ENCODE measurements at places on chromosomes 12 and 14. TPM values are rescaled to one million over a fixed set of nuclear protein-coding genes. Genes with fewer than 3 reads are reported as not detected.

DNA sequence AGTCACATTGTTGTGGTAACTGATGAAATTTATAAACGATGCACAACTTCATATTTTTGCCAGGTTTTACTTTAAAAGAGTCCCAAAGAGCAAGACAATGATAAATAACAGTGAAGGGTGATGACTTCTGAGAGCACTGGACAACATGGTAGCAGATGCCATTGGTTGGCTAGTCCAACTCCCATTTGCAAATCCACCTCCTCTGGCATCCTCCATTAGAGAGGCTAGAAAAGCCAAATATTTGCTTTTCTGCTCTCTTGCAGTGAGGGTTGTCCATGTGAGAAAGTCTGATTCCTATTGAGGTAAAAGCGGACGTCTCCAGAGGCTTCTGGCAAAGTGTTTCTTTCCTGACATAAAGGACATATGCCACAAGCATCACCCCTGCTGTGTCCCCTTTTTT lies 89.6 kb upstream of the BMP4 start:
- DNase-seq, result no peak

DNA sequence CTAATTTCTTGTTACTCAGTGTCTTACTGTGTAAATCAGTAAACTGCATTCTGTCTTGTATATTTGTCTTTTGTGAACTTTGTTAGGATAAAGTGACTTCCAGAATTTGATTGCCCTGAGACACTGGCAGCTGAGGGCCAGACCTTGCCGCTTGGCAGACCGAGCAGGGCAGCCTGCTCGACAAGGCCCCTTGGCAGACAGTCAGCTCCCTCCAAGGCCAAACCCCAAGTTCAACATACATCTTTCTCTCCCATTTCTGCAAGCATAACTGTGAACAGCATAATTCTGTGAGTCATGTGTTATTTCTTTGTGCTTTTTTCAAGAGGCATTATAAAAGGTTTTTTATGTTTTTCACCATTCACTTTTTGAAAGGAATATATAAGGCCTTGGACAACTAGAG lies 39.2 kb upstream of the BMAL2 start:
- DNase-seq, result no peak

DNA sequence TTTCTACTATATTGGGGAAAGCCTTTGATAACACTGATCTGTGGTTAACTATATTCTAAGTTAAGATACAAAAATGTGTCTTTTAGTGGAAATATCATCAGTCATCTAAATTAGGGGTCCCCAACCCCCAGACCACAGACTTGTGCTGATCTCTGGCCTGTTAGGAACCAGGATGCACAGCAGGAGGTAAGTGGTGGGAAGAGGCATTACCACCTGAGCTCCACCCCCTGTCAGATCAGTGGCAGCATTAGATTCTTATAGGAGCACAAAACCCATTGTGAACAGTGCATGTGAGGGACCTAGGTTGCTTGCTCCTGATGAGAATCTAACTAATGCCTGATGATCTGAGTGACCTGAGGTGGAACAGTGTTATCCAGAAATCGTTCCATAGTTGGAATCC lies 28.3 kb upstream of the LIN7A start:
- DNase-seq, result no peak

DNA sequence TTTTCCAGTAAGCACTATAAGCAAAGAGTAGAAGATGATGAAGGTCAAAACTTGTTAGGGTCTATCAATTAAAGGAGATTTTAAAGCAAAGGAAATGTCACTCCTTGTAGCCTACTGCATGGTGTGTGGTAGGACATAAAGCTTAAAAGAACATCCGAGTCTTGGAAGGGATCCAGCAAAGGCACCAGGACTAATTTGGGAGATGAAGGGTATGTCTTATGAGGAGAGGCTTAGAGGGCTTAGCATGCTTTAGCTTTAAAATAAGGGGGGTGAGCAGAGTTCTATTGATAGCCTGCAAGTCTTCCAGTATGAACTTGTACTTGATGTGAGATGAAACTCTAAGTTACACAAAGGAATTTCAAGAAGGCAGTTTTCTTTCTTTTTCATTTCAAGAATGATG lies 11.8 kb upstream of the MYBPC1 start:
- no peak for DNase-seq

- DNase-seq, result no peak
Observed at GRCh38 chr12:121278169-121279070, 18.1 kb downstream of the CAMKK2 start.

- DNase-seq, result no peak
Observed at GRCh38 chr12:20950248-20950647, 139.7 kb downstream of the SLCO1B3 start.

- DNase-seq, result no peak
Observed at GRCh38 chr12:112169966-112170365, 44.6 kb downstream of the TRAFD1 start.

DNA sequence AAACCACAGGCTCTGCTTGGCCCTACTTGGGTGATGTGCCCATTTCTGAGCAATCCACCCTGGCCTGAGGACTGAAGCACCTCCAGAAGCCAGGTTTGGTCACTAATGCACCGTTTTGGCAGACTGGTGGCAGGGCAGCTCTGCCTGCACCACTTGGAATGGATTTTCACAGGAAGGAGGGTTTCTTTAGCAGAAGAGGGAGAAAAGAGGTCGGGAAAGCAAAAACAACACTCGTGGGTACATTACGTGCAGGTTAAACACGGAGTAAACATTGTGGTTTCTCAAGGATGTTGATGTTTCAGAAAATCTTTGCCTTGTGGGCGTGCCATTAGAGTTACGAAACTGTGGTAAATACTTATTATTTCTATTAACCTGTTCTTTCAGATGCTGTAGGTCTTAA lies 70.8 kb downstream of the KCNA5 start:
- DNase-seq, result no peak

PROX2 gene
- 0.69 TPM for total RNA-seq

- peak; percentile 67 for DNase-seq
Observed at GRCh38 chr12:12717586-12718380, 615 bp downstream of the CDKN1B start.

GRCh38 chr12:14613718-14614117 lies 46.0 kb upstream of the PLBD1 start:
- DNase-seq, result no peak

SPX gene
- 0.23 TPM for total RNA-seq

PLXNC1 gene
- 40.6 TPM for total RNA-seq

- no peak for DNase-seq
Observed at GRCh38 chr12:91140026-91140931, 29.0 kb upstream of the LUM start.

KHNYN gene
- 105 TPM for total RNA-seq

DNA sequence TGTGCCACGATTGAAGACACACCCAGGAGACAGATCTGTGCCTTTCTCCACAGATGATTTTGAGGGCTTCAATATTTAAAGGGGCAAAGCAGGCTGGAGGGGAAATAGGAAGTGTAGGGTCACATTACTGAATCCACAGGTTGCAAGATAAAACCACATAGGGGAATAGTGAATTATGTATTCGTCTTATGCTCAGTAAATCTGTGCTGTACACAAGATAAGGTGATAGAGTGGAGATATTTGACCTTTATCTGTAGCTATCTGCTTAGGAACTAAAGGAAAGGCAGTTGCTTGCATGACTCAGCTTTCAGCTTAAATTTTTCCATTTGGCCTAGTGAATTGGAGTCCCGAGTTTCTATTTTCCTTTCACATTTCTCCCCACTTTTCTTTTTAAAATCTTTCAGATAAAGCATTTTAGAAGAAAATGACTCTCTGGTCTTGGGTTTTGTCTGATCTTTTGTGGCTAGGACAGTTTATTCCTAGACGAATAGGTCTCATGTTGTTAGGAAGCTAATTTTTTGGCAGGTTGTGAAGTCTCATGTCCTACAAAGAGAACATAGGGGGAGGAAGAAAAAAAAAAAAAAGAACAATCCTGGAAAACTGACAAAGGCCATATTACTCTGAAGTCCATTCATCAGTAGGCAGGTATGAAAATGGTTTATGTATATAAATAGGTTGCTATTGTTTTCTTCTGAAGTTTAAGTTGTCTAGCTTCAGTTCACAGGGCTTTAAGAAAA lies 55.4 kb downstream of the FBXO33 start:
- no peak for DNase-seq

IL31 gene
- not detected for total RNA-seq

- no peak for DNase-seq
Observed at GRCh38 chr12:31991815-31992214, 32.6 kb downstream of the RESF1 start.

DNA sequence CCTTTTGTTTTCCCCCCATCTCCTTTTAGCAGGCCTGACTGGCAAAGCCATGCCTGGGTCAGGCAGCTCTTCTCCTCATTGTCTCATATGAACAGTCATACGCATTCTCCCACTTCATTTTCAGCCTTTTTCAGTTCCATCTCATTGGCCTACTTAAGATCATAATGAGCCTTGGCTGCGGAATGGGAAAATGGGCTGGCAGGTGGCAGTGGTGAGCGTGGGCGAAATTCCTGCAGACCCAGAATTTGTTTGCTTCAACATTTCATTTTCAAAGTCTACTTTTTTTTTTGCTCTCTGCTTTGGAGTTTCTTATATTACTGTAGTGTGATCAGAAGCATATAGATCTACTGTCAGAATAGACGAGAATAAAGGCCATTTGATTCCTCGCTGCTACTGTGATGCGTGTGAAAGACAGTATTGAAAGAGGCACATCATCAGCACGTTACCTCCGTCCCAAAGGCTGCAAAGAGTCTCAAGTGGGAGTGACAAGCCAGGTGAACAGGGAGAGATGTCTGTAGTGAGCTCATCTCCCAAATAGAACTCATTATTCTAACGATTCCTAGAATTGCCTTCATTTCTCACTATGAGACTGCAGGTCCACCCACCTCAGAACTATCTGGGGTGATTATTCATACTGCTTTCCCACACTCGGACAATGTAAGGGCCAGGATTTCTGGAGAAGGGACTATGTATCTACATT lies 73.7 kb downstream of the TBK1 start:
- DNase-seq, result no peak

DNA sequence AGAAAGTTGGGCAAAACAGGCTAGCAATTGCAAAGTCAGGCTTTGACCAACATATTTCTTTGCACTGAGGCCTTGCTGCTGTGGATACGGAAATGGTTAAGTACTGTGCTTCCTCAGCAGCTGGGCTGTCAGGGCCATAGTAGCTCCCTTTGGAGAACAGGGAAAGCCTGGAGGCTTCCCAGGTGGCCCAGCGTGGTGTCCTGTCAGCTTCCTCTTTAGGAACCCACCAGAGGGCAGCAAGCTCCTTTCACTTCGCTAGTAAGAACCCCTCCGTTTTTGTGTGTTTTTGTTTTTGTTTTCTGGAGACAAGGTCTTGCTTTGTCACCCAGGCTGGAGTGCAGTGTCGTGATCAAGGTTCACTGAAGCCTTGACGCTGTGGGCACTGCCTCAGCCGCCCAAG lies 1.7 kb upstream of the CFAP251 start:
- no peak for DNase-seq

PIANP gene
- total RNA-seq, result 0.75 TPM

DEPDC4 gene
- 2.0 TPM for total RNA-seq

PGF gene
- not detected for total RNA-seq

- DNase-seq, result no peak
Observed at GRCh38 chr12:6205144-6205539, 4.9 kb downstream of the CD9 start.

GRCh38 chr14:24665440-24665991 lies 31.5 kb upstream of the GZMB start:
- DNase-seq, result peak; percentile 64

GRCh38 chr12:10607885-10608458 lies 5.4 kb downstream of the MAGOHB start:
- no peak for DNase-seq

DNA sequence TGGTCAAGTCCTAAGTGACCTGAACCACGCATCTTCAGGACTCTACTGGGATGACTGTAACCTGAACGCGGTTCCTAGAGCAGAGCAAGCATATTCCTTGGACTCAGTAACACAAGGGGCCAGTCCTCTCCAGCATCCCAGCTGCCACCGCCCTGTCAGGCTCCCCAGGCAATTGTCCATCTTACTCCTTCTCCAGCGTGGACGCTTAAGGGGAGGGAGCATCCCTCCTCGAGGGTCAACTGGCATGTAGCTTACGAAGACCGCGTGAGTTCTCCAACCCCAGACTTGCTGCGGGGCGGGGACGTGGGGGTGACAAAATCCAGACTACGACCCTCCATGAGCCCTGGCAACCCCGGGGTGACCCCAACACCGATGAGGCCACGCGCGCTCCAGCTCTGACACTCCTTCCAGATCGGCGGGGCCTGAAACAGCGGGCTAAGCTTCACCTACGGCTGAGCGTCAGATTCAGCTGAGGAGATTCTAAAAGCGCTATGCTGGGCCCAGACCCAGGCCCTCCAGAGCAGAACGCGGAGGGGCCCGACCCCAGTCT lies 846 bp upstream of the MTHFD1 start:
- no peak for DNase-seq

GRCh38 chr12:109967383-109968031 lies 28.7 kb downstream of the GIT2 start:
- DNase-seq, result no peak

FAM181A gene
- total RNA-seq, result not detected

GRCh38 chr14:35196571-35196970 lies 74.2 kb downstream of the PRORP start:
- no peak for DNase-seq

PLEKHG3 gene
- 6.6 TPM for total RNA-seq

DNA sequence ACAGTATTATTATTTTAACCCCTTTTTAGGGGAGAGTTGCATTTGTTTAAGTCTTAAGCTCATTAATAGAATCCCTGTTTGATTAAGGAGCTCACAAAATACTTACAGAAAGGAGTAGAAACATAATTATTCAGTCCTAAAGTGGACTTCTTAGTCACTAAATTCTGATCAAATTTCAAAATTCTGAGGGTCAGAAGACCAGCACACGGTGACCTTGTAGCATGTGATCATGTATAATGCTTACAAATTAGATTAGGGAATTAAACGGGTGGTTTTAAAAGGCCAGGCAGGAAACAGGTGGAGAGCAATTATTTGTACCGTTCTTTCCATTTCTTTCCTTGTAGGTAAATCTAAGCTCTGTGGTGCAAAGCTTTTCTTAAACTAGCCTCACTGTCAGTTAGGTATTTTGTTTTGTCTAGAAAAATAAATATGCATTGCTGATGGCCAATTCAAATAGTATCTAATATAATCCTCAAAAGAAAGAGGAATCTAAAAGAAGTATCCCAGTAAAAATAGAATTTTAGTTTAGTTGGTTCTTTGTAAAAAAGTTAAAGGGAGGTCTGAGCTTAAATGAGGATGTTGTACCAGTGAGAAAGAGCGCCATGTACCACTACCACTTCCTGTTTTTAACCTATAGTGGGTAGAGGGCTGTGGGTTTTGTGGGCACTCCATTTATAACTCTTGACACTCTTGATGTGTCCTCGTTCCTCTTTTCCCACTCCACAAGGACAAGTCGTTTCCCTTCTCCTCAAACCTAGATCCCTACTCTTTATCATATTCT lies 51.1 kb downstream of the SLC38A1 start:
- peak; percentile 47 for DNase-seq
